ENCODE measurements at places on chromosomes 2 and 18.

DNA sequence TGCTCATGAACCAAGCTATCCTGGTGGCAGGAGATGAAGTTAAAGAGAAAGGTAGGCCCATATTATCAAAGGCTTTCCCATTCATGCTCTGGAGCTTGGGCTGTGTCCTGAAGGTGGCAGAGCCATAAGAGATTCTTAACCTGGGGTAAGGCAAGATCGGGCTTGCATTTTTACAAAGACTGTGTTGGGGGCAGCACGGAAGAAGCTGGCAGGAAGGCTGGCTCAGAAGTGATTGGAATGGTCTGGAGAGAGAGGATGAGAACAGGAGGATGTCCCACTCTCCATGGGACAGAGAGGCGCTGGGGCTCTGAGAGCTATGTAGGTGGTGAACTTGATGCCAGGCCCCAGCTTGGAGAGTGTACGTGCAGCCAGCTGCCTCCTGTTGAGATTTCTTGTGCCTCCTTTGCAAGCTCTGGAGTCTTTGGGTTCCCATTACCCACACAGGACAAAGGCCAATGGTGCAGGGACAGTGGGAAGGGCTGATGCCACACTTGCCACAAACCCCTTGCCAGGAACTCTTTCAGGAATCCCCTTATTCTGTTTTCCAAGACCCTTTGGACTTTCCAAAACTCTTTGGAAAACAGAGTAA is 40.6 kb upstream of the FZD5 start:
- no peak for DNase-seq

DNA sequence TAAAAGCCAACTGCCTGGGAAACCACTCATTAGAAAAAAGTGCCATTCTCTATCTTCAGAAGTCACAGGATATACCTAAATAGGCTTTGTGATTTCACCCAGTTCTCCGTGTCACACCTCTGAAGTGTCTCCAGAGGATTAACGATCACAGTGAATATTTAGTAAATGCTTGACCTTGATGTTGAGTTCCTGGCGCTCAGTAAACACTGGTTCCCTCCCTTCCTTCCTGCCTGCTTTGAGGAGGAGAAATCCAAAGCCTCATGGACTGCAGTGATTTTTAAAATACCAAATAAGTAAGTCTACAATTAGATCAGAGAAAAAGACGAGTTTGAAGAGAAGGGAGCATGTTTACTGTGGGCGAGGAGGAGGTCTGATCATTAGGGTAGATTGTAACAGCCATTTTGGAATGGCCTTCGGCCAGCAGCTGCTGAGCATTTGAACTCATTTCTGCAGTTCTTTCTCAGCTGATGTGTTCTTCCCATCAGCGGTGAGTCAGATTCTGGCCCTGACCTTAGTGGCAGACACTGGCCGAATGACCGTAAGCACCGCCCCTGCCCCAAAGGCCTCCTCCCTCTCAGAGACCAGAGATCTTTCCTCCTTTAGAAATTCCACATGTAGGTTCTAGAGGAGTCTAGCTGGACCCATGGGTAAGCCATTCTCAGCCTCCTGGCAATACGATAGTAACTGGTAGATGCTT is 62.1 kb upstream of the SLC16A14 start:
- no peak for DNase-seq

GRCh38 chr2:73859721-73860586 is 31.2 kb downstream of the STAMBP start:
- no peak for DNase-seq

- DNase-seq, result no peak
These were observed 93.4 kb downstream of the SLC5A7 start for GRCh38 chr2:108079736-108080135.

- DNase-seq, result no peak
These were observed 745.6 kb upstream of the RAB6C start for GRCh38 chr2:129233751-129234406.

- DNase-seq, result no peak
These were observed 10.8 kb downstream of the MLPH start for GRCh38 chr2:237497838-237498186.

DNA sequence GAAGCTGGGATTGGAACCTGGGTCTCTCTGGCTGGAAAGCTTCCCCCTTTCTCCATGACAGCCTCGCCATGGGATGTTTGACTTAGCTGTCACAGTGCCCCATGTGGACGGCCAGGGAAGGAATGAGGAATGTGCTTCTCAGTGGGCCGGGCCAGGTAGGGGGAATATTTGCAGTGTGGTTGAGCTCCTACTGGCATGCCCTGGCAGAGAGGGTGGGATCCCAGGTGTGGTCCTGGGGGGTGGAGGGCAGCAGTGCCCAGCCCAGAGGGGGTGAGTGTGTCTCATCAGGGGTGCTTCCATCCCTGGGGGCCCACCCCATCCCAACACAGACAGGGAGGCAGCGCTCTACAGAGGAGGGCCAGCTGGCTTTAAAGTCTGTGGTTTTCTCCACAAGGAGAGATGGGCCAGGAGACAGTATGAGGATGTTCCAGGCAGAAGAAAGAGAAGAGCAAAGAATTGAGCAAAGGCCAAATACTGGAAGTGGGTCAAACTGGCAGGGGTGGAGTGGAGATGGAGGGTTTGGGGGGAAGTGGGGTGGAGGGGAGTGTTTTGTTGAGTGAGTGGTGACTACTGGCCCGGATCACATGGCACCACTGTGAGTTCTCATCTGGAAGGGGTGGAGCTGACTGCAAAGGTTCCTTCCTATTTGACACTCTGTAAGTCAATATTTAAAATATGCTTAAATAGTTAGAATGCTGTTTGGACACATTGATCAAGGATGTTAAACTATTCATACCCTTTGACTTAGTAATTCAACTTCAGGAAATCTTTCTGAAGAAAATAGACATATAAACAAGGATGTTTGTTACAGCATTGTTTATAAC is 94.0 kb downstream of the MYCN start:
- DNase-seq, result no peak

GRCh38 chr2:209236377-209236776 is 187.5 kb upstream of the MAP2 start:
- DNase-seq, result no peak

DNA sequence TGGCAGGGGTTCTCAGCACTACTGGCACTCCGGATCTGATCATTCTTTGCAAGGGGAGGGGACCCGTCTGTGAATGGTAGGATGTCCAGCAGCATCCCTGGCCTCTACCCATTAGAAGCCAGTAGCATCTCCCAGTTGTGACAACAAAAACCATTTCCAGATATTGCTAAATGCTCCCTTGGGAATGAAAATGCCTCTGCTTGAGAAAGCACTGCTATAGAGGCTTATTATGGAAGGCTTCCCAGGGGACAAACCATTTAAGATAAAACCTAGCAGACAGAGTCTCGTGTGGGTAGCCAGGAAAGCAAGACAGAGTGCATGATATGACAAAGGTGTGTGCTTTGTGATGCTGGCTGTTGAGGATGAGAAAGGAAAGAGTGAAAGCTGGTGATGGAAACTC is 273.7 kb downstream of the TMX3 start:
- no peak for DNase-seq

- no peak for DNase-seq
These were observed 2.4 kb upstream of the PMAIP1 start for GRCh38 chr18:59897321-59897954.

GRCh38 chr2:234500394-234501006 is 3.6 kb upstream of the ARL4C start:
- DNase-seq, result peak; percentile 51

GRCh38 chr2:111701266-111701665 is 182.7 kb downstream of the ANAPC1 start:
- DNase-seq, result no peak

- no peak for DNase-seq
These were observed 56.4 kb upstream of the VRK2 start for GRCh38 chr2:57990118-57990725.

GRCh38 chr2:102094917-102095316 is 47.6 kb upstream of the IL1R1 start:
- no peak for DNase-seq

- no peak for DNase-seq
These were observed 150.9 kb downstream of the ESCO1 start for GRCh38 chr18:21449367-21450290.

- no peak for DNase-seq
These were observed 1.2 kb downstream of the ONECUT2 start for GRCh38 chr18:57436191-57436964.

- no peak for DNase-seq
These were observed 50.0 kb upstream of the MBOAT2 start for GRCh38 chr2:9053534-9053931.

- peak; percentile 48 for DNase-seq
These were observed 598 bp downstream of the CCDC93 start for GRCh38 chr2:118013221-118013723.

DNA sequence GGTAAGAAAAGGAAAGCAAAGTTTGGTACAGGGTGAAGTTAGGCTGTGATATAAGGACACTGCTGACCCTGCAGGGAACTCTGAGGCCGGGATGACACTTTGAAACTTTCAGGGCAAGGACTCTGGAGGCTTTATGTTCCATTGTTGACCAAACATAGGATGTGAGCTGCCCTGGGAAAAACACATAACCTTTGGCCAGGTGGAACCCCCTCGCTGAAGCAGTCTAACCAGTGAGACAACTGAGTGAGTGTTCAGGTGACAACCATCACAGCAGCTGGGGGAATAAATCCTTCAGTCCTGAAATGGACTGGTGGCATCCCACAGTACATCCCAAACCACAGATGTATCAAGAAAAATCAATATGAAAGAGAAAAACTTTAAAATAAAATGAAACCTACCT is 280.9 kb upstream of the CDH2 start:
- DNase-seq, result no peak

DNA sequence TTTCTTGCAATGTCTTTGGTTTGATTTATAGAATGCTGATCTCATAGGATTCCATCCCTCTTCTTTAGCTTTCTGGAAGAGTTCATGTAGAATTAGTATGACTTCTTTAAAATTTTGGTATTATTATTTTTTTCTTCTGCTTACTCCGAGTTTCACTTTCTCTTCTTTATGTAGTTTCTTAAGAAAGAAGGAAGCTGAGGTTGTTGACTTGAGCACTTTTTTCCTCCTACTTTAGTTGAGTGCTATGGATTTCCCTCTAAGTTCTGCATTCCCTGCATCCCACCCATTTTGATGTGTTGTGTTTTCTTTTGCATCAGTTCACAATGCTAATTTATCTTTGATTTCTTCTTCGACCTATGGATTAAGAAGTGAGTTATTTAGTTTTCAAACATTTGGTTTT is 78.9 kb upstream of the SPRED2 start:
- DNase-seq, result no peak

DNA sequence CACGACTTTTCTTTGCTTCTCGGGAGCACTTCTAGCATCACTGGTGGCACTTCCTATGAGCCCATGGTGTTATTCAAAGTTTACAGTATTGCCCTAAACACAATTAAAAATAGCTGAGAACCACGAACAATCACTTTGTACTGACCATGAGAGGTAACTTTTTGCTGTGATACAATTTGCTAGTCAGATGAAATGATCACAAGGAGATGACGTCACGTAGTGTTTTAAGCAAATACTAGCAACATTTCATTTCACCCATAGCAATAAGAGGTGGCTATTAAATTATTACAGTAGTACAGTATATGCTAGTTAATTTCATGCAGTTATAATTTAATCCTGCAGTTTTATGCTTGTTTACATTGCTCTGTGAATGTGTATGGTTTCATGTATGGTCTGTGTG is 108.9 kb upstream of the DOK6 start:
- DNase-seq, result no peak

- no peak for DNase-seq
These were observed 223.3 kb downstream of the CNTNAP5 start for GRCh38 chr2:124248386-124248785.

DNA sequence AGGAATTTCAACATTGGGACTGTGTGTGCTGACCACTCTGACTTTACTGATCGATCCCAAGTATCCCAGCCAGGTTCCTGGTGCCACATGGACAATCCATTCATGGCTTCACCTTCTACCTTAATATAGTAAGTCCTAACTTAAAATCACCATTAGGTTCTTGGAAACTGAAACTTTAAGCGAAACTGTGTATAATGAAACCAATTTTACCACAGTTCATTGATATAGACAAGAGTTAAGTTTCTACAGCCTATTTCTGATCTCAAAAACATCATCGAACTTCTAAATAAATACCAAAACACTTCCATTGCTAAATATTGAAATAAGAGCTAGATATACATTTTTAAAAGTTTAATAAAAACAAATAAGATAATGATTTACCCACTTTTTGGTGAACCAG is 4.4 kb upstream of the EXOC6B start:
- DNase-seq, result no peak

GRCh38 chr2:85769983-85770362 is 16.2 kb downstream of the ATOH8 start:
- DNase-seq, result no peak

GRCh38 chr18:46484971-46485370 is 172.0 kb downstream of the LOXHD1 start:
- no peak for DNase-seq

DNA sequence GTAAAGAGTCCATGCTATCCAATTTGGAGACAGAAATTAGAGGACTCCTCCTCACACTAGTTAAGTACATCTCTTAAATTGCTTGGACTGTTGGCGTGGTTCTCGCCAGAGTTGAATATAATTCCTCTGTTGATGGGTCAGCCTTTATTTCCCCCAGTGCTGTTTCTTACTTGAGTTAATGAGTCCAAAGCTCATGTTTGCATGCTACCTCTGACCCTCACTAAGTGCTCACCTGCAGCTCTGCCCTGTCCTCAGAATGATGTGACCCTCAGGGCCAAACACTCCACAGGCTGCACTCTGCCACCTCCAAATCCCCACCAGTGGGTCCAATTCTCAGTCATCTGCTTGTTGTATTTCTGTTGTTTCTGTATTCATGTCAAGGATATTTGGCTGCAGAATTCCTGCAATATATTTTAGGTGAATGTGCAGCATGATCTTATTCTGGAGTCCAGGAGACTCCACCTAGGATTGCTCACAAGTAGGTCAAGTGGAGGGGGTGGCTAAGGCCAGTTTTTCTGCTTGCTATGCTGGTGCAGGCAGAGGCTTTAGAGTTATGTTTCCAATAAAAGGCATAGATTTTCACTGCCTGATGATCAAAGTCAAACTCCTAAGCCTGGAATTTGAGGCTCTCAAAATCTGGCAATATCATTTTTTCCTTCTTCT is 37.8 kb downstream of the RDH14 start:
- no peak for DNase-seq

DNA sequence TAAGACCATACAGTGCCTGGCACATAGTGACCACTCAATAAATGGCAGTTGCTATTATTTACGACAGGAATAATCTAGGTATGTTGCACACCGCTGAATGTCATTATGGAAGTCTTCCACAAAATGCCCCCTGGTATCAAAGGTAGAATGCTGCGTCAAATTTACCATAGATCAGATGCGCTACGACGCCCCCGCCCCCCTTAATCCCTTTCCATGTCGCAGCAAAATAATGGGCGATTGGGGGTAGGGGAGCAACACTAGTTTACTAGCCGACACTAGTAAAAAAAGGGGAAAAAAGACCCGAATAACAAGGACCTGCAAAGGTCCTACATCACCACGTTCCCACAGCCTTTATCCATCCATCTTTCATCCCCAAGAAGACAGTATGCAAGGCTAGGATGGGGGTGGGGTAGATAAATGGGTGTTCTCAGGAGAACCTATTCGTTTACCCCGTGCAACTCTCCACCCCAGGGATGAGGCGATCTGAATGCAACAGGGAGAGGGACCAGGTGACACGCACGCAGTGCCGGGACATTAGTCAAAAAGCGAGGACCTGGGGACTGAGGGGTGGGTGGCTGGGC is 455 bp downstream of the PREPL start:
- no peak for DNase-seq
